ENCODE measurements at places on chromosomes 1 and 21.

GRCh38 chr1:205480349-205480985 is 24.0 kb upstream of the CDK18 start:
- no peak for ATAC-seq

DNA sequence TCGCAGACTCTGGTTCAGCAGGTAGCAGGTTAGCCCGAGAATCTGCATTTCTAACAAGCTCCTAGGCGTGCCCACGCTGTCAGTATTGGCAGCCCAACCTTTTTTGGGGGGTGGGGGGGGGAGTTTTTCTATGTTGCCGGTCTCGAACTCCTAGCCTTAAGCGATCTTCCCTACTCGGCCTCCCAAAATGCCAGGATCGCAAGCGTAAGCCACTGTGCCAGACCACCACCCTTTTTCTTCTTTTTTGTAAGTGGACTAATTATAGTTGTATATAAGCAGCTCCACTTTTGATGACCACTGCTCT is 480 bp upstream of the MIS18A start:
- no peak for ATAC-seq

DNA sequence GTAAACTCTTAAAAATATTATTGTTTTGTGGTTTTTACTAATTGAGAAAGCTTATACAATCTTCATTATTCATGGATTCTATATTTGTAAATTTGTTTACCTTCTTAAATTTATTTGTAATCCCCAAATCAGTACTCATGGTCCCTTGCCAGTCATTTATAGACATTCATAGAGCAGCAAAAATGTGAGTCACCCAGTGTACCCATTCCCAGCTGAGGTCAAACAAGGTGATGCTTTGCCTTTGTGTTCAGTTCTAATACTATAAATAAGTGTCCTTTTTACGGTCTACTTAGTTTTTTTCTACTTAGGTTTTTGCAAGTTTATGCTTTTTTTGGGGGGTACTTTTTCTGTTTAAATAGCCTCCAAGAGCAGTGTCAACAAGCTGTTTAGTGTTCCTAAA is 36.1 kb downstream of the SORT1 start:
- no peak for ATAC-seq

DNA sequence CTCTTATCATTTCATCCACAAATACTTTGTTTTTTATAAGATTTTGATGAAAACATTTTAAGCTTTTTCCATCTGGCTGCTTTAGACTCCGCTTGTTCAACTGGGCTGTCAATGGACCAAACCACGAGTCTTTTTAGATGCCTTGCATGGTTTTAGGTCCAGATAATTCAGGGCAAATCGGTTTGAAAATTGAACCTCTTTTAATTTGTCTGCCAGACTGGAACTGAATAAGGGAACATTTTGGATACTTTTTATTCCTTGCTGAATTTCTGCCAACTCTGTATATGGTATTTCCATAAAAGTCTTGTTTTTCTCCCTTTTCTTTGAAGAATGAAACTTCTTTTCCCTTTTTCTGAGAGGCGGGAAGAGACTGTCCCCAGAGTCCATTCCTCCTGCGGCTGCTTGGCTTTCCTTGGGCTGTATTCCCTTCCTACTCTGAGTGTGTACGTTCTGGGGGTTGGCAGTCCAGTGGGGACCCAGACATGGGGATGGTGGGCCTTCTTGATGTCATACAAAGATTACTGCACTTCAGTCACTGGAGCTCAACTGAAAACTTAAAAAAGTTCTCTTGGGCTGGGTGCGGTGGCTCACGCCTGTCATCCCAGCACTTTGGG is 46.5 kb upstream of the CNN3 start:
- no peak for ATAC-seq

- ATAC-seq = no peak
Measured at GRCh38 chr1:83509301-83509781, 489.6 kb downstream of the TTLL7 start.

GRCh38 chr1:212699625-212700222 is at the start of gene BATF3:
TSS of gene BATF3 (minus strand) at chr1:212699840. CDS start at chr1:212699762, 78 bp downstream.
- ATAC-seq = peak; percentile 14

DNA sequence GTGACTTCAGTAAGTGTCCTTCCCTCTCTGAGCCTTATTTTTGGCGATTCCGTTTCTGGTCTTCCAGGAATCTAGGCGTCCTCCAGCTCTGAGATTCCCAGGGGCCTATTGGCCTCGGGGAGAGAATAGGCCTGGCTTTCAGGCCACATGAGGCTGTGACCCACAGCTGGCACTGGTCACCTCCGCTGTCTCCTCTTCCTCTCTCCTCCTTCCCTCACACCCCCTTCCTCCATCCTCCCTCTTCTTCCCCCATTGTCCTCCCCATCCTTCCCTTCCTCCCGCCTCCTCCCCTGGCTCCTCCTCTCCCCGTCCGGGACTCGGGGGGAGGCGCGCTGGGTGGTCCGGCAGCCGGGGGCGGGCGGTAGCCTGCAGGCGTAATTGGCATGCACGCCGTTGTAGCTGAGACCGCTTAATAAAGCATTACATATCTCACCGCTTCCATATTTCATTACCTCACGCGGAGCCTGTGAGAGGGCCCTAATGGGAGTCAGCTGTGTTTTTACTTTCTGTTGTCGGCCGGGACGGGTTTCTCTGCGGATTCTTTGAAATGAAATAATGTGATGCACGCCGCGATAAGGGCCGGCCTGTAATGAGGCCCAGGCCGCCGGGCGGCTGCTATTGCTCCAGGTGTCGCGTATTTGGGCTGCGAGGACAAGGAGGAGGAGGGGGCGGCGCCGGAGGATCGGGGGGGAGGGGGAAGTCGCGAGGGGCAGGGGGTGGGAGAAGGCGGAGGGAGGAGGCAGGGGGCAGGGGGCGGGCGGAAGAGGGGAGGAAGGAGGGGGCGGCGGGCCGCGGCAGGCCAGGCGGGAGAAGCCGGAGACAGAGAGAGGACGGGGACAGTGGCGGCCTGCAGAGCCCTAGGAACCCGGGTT is 95.3 kb downstream of the FOXD2 start:
- ATAC-seq = peak; percentile 92

DNA sequence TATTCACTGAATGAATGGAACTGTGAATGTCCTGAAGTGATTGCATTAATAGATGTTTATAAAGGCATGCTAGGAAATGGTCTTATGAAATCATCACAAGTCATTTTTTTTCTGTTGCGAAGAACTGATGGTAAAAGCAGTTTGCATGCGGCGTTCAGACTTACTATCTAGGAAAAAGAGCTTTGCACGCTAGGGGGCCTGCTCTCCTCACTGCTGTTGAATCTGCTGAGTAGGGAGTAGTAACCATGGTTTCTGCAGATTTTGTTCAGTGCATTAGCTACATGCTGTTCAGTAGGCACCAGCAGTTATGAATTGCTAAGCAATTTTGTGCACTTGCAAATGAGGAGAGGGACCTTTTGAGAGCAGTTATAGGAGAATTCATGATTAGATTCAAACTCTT is 57.9 kb downstream of the CENPF start:
- ATAC-seq = peak; percentile 89

GRCh38 chr1:84581648-84582047 is 7.4 kb upstream of the CTBS start:
- no peak for ATAC-seq

GRCh38 chr1:248914796-248915381 is 8.9 kb downstream of the PGBD2 start:
- no peak for ATAC-seq

- ATAC-seq = no peak
Measured at GRCh38 chr1:87155648-87156047, 173.0 kb upstream of the LMO4 start.

DNA sequence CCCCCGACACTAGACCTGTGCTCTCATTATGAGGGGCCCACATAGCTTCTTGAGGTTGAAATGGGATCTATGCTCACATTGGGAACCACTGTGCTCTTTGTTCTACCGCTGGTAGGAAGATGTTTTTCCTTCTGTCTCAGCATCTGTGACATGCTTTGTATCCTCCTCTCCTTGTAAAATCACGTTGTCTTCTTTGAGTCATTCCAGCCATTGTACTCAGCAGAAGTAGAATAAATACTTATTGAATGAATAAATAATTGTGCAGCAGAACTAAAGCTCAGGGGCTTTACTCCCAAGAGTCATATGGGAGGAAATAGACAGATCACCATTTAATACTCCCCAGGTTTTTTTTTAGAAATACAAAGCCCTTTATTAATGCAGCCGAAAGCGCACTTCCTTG is 66.3 kb upstream of the EDEM3 start:
- ATAC-seq = no peak

GRCh38 chr1:37989361-37989930 is 376 bp downstream of the SF3A3 start:
- peak; percentile 54 for ATAC-seq

GRCh38 chr1:178725466-178726086 is 532 bp downstream of the RALGPS2 start:
- peak; percentile 67 for ATAC-seq

- ATAC-seq = no peak
Measured at GRCh38 chr1:154860156-154860870, 9.8 kb downstream of the KCNN3 start.

DNA sequence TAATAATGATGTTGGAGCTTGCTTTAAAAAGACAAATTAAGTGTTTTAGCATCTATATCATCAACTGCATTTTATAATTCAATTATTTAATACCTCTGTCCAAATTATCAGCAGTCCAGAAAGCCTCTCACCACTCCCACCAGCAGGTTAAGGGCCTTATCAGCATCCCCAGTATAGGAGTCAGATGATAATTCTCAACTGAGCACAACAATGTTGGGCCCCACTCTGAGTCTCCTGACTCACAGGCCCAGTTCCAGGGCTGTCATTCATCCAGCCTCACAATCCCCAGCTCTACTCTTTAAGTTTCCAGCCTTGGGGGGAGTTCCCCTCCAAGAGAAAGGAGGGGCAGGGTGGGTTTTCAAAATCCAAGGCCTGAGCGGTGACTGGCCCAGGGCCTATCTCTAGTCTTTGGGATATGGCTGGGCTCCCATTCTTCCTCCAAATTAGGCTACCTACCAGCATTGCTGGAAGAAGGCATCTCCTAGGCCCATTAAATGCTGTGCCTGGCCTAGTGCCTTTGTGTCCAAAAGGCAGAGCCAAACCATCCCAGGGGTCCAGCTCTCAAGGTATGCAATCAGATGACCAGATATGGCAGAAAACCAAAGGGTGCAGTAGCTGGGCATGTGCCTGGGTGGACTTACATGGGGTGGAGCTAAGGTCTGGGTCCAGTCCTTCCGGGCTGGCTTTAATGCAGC is 134.1 kb downstream of the GLUL start:
- ATAC-seq = no peak

- no peak for ATAC-seq
Measured at GRCh38 chr1:62401034-62401760, 35.7 kb upstream of the USP1 start.

- peak; percentile 96 for ATAC-seq
Measured at GRCh38 chr1:84103197-84103992, 40.7 kb upstream of the PRKACB start.

DNA sequence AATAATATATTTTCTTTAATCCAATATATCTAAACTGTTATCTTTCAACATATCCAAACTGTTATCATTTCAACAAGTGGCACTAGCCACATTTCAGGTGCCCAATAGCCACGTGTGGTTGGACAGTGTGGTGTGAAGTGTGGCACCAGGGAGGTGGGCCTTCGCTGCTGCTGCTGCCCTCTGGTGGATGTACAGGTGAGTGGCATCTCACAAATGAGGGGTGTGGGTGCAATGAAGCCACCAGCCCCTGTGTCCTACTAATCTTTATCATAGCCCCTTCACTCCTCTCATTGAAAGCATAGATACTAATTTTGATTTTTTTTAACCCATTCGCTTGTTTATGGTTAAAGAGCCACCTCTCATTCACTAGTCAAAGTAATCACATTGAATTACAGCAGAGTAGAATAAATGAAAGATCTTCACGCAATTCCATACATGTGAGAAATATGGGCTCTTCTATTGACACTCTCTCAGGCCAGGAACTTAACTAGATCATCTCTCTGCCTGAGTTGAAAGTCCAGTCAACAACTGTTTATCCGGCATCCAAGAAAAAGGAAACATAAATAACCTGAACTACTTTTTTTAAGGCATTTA is 499.2 kb downstream of the OMA1 start:
- peak; percentile 82 for ATAC-seq

GRCh38 chr1:170296642-170297041 is 150.9 kb downstream of the NTMT2 start:
- peak; percentile 91 for ATAC-seq

DNA sequence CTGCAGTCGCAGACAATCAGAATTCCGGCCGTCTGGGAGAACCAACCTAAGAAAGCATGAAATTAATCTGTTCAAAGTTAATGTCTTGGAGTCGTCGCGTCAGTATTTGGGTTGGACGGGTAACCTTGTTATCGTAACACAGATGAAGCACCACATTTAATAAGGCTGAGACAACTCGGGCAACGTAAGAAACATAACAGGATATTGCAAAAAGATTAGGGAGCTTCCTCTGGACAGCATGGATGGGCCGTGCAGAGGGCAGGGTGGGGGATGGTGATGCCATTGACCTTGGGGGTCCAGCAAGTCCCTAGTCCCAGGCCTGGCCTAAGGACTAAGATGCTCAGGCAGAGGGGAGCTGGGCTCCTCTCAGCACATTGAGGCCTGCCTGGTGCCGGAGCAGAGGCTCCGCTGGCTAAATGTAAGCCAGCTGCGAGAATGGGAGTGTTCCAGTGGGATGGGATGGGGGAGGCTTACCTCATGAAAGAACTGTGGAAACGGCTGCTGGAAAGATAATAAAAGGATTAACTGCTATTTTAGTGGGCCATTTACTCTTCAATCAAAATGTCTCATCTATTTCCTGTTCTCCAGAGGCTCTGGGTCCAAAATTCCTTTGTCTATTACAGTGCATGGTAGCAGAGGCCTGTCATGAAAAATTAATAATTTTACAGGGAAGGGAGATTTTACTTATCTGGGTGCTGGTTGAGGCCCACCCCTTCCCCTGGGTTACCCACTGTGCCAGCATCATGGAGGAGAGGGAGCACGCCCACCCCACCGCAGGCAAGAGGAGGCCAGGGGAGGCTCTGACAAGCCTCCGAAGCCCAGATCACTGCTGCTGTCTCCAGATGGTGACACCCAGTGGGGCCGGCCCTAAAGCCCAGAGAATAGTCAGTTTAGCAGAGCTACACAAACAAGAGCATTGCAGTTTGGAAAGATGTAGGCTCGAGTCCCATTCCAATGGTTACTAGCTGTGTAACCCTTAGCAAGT is 131.6 kb downstream of the DMRTB1 start:
- peak; percentile 35 for ATAC-seq

- ATAC-seq = peak; percentile 63
Measured at GRCh38 chr1:208536212-208536611, 292.0 kb upstream of the PLXNA2 start.

- no peak for ATAC-seq
Measured at GRCh38 chr1:41724248-41724647, 194.5 kb downstream of the HIVEP3 start.

GRCh38 chr1:39295901-39296300 is 91.4 kb downstream of the MACF1 start:
- no peak for ATAC-seq

DNA sequence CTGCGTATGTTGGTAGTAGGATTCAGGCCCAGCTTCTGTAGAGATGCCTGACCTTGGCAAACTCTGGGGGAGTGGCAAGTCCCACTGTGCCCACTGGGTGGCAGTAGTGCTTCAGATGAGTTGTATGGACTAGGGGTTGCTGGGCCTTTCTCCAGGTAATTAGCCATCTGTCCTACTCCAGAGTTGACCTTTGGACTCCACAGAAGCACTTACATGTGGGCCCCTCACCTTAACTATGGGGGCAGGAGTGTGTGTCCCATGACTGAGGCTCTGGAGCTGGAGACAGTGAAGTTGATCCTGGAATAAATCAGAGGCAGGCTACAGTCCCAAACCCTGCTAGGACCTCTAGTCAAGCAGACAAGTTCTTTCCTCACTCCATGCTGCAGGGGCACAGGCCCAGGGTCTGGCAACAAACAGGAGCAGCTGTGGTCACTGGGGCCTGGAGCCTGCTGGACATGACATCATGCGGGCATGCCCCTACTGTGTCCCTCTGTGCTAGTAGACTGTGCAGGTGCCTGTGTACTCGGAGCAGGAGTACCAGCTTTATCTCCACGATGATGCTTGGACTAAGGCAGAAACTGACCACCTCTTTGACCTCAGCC is 4.6 kb downstream of the DMAP1 start:
- peak; percentile 75 for ATAC-seq

Data from SK-N-SH treated with all-trans-retinoic acid at 6 μM for 48 hours (cell line).